Stimulated activated CD4-positive, alpha-beta T cell treated with anti-CD3 and anti-CD28 coated beads, Interleukin-4, amount 100 ng/mL, for 1 hour (primary cell): ENCODE measurements at places on chromosomes 12 and 14.

- no peak for DNase-seq
These were observed 39.6 kb downstream of the DNAH10 start for GRCh38 chr12:123801573-123802178.

DNA sequence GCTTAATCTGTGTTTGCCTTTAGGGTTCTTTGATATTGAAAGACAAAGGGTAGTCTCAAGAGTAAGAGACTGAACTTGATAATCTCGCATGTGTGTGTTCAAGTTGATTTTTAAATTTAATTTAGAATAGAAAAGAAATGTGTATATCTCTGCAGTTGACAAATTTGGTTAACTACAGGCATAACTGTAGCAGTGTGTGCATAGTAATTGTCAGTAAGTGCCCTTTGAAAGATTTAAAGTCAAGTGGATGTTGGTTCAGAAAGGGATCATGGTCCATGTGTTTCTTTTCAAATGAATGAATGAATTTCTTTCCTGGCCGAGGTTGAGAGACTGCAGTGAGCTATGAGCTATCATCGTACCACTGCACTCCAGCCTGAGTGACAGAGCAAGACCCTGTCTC is 49.9 kb upstream of the DYRK2 start:
- no peak for DNase-seq

DNA sequence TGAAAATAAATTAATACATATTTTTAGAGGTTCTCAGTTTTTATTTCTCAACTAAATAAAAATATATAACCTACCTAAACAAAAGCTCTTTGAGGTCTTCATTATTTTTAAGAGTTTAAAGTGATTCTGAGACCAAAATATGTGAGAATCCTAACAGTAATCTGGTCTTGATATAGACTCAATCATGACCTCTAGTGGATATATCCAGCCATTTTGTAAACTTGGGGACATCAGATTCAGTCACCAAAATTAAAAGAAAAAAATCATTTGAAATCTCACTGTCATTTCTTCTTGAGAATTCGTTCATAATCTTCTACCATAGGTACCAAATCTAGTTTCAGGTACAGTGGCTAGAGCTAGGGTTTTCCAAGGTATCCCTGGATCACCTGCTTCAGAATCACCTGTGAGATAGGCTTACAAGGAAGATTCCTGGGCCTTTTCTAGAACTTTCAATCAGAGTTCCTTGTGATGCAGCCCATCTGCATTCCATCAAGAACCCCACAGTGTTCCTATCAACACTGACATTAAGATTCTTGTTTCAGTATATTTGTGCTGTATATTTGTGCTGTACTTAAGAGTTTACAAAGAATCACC is 214.9 kb downstream of the ADAMTS20 start:
- no peak for DNase-seq

GRCh38 chr12:11870041-11870451 is 200.7 kb upstream of the BCL2L14 start:
- DNase-seq: no peak

- DNase-seq: no peak
These were observed 4.3 kb downstream of the C14orf93 start for GRCh38 chr14:23005451-23006187.

DNA sequence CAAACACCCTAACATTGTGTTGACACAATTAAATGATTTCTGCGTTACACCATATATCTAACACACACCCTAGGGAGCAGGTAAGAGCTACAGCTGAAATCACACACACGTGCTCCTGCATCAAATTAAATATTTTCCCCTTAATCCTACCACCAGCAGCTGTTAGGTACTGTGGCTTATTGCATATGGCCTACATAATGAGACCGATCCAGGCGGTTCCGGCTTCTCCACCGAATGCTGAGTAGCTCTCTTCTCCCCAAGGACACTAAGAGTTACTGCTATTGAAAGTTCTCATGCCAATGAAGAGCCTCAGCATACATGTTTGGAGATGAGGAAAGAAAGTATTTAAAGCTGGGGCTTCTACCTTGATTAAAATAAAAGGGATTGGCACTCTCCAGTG is 472.2 kb upstream of the STXBP6 start:
- no peak for DNase-seq

DNA sequence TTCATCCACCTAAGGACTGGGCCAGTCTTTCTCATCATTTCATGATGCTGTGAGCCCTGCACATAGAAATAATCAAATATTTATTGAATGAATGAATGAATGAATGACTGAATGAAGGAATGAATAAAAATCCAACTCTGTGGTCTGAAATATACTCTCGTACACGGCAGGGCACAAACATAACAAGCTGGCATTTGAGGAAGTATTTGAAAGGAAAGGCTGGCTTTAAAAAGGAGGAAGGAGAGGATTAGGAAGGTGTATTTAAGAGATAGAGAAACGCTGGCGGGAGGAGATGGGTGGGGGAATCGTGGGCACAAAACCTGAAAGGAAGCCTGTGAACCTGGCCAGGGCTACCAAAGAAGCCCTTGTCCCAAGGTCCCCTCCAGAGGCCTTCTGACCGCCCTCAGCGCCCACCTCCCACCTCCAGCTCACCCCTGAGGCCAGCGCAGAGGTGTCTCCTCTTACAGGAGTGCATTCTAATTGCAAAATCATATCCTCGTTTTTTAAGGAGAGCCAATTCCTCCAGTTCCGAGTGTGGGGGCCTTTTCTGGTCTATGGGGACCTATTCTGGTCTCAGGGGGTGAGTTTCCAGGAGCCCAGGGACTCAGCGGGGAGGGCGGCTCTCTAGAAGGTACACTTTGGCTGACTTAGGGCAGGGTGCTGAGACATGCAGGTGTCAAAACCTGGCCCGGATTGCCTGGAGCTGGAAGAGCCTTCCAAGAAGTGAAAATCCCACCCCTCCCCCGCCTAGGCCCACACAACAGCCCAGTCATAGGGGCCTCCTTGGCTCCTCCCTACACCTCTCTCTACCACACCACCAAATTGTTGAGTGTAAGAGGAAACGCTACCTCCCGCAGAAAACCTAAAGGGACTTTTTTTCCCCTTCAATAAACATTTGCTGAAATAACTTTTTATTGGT is 8.7 kb upstream of the JDP2 start:
- DNase-seq: peak; percentile 69

GRCh38 chr12:27780612-27781408 is 774 bp upstream of the MANSC4 start:
- DNase-seq: peak; percentile 32

GRCh38 chr12:80121661-80122060 is 22.3 kb downstream of the OTOGL start:
- DNase-seq: no peak

GRCh38 chr12:39448038-39448437 is 5.1 kb upstream of the KIF21A start:
- no peak for DNase-seq

- no peak for DNase-seq
These were observed 183.5 kb upstream of the ABCD2 start for GRCh38 chr12:39803151-39803550.

DNA sequence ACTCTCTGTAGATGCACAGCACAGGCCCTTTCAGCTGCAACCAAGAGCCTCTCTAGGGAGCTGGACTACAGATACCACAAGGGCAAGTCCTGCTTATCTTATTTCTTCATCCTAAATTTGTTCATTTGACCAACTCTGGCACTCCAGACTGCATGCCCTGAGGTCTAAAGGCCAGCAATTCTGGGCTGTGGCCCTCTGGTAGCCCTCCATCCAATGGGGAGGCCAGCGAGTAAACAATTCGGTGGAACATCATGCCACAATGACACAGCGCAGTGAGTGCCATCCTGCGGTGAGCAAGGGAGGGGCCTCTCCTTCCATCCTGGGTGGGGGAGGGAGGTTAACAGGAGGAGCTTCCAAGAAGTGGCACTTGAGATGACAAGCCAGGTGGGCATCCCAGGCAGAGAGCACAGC is 652 bp upstream of the SELPLG start:
- DNase-seq: peak; percentile 41

GRCh38 chr12:90940872-90941499 is 14.0 kb downstream of the CCER1 start:
- DNase-seq: no peak

- no peak for DNase-seq
These were observed 722.4 kb downstream of the NOVA1 start for GRCh38 chr14:25875475-25875874.

- DNase-seq: no peak
These were observed 8.8 kb downstream of the ALDH2 start for GRCh38 chr12:111775205-111776193.

DNA sequence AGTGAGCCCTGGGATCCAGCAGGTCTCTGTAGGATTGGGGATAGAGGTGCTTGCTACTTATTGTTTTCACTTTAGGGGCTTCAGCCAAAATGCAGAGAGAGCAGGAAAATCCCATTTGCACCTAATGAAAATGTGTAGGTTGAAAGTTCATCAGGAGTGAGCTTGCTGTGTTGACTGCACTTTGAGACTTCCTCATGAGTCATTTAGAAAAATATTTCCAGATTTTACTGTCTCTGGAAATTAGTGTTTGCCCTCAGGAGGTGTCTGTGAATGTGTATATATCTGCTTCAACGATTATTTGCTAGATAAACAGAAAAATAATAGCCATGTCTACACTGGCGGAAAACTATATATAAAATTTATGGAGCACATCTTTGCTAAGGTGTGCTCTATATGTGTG is 159.3 kb downstream of the CAND1 start:
- no peak for DNase-seq

- no peak for DNase-seq
These were observed 58.5 kb upstream of the PLXNC1 start for GRCh38 chr12:94089891-94090290.

DNA sequence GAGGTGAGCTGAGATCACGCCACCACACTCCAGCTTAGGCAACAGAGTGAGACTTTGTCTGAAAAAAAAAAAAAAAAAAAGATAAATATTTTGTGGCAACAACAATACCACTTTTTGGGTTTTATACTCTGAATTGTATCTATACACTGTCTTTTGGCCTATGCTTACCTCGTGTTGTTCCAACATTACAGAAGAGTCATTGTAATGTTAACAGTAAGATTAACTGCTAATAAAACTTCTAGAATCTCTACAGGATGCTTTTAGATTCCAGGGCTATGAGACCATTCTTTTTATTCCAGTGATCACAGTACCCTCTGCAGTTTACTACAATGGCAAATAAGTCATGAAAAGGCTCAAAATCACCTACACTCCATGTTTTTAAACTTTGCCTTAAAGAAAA is 11.6 kb downstream of the IFT81 start:
- no peak for DNase-seq

DNA sequence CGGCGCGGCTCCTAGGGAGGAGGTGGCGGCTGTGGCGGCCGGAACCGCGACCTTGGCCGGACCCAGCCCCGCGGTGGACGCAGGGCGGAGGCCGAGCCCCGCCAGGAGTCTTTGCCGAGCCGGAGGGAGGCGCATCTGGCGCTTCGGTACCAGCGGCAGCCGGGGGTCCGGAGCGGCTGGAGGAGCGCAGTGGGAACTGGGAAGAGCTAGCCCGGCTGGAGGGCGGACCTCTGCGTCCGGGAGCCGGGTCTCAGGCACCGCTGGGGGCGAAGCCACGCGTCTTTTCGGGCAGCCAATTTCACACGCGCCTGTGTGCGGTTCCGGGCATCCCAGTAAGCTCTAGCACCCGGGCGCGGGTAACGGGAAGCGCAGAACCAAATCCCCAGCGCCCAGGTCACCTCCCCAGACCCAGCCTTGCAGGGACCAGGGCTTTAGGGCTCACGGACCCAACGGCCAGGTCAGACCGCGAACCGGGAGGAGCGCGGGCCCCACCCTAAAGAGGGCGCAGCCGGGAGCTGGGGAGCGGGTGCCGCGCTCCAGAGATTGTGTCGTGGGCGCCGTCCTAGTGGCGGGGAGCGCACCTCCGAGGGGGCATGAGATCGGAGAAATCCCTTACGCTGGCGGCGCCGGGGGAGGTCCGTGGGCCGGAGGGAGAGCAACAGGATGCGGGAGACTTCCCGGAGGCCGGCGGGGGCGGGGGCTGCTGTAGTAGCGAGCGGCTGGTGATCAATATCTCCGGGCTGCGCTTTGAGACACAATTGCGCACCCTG is 89.4 kb downstream of the GALNT8 start:
- DNase-seq: peak; percentile 13

DNA sequence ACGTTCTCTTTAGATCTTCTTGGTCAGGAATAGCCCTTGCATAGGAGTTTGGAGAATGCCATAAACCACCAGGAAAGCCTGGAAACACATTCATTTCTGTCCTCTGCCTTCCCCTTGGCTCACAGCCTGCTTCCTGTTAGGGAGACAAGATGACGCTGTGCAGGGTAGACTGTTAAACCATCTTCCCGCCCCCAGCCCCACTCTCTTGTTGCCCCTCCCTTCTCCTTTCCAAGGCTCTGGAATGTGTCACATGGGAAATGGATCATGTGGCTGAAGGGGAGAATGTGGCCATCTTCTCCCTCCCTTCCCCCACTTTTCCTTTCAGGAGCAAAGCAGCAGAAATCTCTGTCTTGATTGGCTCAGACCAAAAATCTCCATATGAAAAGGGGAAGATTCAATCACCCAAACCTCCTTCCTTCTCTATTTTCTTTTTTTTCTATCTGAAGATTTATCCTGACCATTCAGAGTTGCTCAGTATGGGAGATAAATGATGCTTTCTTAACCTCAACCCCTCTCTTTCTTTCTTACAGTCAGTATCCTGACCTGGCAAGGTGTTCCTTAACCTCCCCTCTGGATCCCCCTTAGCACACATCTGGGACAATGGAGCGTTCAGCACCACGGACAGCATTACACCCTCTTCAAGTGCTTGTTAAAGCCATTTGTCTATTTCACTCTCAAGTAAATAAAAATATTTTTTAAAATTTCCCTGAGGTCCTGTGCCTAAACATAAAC is 11.4 kb downstream of the GPR19 start:
- DNase-seq: no peak

DNA sequence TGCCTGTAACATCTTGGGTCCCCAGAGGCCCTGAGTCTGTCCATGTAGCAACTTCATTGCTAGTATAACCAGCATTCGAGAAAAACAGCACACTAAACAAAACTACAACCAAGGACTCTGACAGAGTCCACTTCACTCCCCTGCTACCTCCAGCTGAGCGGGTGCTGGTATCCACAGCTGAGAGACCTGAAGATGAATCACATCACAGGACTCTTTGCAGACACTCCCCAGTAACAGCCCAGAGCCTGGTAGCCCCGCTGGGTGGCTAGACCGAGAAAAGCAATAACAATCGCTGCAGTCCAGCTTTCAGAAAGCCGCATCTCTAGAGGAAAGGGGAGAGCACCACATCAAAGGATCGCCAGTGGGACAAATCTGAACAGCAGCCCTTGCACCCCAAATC is 9.0 kb upstream of the IQSEC3 start:
- DNase-seq: no peak

GRCh38 chr12:30975581-30975980 is 49.0 kb downstream of the TSPAN11 start:
- no peak for DNase-seq

- DNase-seq: no peak
These were observed 34.6 kb downstream of the PTPRR start for GRCh38 chr12:70885956-70886355.

DNA sequence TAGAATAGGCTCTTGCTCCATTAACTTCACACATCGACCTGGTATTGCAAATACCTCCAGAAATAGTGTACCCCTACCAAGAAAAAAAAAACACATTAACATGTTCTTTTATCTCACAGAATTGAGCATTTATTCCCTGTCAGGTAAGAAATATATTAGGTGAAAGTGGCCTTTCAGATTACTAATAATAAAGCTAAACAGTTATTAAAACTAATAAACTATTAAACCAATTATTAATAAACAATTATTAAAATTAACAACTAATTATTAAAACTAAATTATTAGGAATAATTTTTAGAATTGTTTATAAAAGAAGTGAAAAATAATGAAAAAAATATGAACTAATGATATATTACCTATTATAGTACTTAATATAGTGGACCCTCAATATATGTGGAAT is 7.2 kb upstream of the AK7 start:
- DNase-seq: no peak
